ENCODE measurements at places on chromosomes 1 and 21.

DNA sequence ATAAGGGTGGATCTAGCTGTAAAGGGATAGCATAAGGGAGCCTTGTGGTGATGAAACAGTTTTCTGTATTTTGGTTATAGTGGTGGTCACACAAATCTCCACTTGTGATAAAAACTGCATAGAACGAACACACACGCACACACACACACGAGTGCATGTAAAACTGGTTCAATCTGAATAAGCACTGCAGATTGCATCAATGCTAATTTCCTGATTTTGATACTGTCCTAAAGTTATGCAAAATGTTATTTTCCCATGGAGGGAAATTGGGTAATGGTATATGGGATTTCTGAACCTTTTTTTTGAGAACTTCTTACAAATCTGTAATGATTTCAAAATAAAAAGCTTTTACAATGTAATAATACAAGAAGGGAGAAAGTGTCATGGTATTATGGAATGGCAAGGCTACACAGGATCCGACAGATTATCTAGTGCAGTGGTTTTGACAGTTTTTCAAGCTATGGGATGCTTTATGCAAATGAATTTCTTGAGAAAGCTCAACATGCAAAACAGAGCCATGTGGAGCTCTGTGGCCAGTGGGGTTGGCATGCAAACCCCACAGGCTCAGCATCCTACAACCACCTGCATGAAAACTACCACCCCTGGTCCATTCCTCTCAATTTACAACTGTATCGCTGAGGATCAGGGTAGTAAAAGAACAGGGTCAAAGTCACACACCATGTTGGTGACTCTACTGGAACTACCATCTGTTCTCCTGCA is 18.8 kb downstream of the SLC41A1 start:
- DNase-seq: no peak

DNA sequence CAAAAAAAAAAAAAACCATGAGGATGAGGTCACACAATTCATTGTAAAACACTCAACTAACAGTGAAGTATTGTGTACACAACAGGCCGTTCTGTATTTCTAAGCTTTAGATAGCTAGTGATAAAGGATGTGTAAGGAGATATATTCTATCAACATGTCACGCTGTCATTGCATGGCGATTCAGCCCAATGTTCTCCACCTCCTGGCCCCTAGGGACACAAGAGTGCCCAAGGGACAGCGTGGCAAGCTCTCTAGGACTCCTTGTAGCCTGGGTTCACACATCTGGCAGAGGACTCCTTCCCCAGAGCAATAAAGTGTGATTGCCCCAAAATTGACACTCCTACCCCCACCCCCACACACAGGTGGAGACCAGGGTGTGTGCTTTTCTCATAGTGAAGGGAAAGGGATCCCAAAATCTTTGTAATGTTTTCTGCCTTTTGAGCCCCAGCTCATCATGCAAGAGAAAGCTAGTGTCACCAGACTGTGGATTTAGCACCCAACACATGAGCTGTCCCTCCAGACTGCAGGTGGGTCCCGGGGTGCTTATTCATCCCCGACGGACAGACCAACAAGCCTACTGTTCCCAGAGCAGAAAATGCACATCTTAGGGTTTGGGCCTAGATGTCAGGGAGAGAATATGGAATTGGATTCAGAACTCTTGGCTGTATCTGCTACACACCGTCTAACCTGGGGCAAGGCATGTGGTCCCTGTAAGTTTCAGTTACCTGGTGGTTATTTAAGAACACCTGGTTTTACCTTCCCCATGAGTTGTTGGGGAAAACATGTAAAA is 11.5 kb downstream of the TMPRSS3 start:
- DNase-seq: no peak

DNA sequence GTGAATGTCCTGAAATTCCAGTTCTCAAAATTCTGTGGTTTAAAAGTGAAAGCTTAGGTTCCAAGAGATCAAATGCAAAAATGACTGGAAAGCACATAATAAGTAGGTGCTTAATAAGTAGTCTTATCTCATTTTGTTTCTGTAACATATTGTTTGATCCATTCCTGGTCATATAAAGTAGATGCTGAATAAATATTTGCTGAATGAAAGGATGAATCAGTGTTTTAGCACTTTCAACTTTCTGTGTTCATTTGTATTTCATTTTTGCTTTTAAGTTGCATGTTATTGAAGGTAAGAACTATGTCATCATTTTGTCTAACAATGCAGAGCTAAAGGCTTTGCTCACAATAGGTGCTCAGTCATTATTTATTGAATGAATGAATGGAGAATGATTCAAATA is 6.3 kb downstream of the MAST2 start:
- DNase-seq: no peak

DNA sequence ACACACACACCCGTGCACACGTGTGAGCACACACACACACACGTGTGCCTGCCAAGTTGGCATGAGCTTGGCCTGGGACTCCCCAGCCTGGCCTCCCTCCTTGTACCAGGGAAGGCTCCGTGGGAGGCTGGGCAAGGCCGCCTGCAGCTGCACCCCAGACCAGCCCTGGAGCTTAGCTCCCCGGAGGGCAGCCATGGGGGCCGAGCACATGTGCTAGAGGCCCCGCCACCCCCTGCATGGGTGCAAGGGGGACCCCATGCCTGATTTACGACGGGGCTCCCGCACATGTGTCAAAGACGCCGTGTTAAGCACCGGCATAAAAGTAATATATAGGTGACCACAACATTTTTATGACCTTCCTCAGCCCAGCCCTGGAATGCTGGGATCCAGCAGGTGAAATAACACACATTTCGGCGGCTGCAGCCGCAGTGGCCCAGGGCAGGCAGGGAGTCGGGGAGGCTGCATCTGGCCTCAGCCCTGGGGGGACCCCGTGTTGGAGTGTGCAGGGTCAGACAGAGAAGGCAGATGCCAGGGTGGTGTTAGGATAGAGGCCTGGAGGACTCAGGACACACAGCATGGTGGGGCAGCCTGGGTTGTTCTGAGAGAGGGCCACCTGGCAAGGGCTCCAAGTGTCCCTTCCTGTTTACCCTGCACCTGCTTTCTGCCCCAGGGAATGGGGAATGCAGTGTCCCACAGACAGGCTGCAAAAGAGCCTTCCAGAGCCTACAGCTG is 56.3 kb downstream of the WNT9A start:
- DNase-seq: no peak

DNA sequence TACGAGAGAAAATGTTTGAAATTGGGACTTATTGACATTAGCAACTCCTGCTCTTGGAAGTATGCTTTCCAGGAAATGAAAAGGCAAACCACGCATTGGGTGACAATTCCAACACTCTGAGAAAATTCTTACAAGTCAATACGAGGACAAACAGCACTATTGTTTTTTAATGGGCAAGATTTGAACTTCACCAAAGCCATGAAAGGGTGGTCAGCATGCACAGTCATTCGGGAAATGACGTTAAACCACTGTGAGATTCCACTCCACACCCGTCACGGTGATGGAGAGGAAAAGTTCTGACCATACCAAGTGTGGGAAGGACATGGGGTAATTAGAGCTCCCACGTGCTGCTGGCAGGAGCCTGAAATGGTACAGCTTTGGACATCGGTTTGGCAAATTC is 12.2 kb upstream of the PRXL2B start:
- DNase-seq: no peak

DNA sequence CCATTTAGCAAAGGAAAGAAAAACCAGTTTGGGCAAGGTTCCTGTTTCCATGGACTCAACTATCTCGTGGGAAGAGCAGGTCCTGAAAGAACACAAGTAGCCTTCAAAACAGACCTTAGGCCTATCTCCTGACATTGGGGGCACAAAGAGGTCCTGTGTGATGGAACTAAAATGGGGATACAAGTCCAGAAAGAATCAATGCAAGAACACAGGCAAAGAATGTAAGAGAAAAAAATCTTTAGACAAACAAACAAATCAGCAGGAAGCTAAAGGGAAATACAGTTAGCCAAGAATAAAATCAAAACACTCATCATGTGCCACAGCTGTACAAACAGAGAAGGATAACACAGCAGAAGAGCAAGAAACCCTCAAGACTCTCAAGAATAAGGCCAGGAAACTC is 28.2 kb downstream of the SLC30A10 start:
- DNase-seq: no peak

GRCh38 chr1:224641030-224641429 is 24.9 kb downstream of the CNIH3 start:
- no peak for DNase-seq

- DNase-seq: no peak
Observed at GRCh38 chr1:61865646-61866220, 123.5 kb downstream of the PATJ start.

DNA sequence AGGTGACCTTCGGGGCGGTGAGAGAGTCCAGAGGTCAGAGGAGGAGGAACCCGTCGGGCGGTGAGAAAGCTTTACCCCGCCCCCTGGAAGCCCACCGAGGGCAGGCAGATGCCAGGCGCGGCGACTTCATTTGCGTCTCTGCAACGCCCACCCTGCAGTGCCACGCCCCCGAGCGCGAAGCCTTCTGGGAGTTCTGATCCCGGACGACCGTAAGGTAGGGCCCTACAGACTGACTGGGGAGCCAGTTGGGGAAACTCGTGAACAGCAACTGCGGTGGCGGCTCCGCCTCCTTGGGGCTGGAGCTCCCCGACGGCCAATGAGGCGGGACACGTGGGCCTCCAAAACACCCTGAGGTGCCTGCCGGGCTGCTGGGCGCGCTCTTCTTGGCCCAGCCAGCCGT is 46.0 kb upstream of the EDARADD start:
- no peak for DNase-seq

DNA sequence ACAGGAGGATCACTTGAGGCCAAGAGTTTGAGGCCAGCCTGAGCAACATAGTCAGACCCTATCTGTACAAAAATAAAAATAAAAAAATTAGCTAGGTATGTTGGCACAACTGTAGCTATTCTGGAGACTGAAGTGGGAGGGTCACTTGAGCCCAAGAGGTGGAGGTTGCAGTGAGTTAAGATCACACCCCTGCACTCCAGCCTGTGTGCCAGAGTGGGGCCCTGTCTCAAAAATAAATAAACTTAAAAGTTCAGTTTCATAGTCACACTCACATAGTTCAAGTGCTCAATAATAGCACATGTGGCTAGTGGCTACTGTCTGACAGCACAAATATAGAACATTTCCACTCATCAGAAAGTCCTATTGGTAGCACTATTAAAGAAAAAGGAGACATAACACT is 5.2 kb upstream of the EVI5 start:
- no peak for DNase-seq

DNA sequence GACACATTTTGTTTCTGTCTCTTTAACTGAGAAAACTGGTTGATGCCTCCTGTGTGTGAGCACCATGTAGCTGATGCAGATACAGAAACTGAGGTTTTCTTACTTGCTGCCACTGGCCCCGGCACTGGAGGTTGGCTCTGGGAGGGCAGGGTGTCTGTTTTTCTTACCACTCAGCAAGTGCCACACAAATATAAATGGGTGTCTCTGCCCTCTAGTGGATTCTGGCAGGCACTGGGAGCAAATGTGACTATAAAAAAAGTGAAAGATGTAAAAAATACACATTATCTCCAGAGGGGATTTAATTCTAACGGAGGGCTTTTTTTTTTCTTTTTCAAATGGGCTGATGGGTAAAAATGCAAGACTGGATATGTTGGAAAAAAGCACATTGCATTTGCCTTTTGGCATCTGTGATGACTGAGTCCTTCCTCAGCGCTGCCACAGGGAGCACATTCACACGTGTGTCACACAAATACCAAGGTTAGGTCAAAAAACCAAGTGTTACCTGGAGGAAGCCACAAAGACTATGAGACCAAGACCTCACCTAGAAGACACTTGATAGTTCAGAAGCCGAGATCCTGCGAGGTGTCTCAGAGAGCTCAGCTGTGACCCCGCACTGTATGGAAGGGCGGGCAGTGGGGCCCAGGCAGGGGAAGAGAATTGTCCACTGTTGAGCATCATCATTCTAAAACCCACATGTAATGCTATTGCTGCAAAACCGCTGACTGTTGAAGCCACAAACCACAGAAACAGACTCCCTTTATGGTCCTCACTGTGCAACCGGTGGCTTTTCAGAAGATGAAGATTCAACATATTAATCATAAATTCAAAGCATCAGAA is 18.9 kb downstream of the PGBD2 start:
- peak; percentile 65 for DNase-seq

- no peak for DNase-seq
Observed at GRCh38 chr1:226919995-226920394, 20.1 kb upstream of the COQ8A start.

GRCh38 chr1:87077959-87078639 is 163.7 kb downstream of the HS2ST1 start:
- no peak for DNase-seq
